HuH-7.5 (cell line): ENCODE measurements at places on chromosomes 1 and 21.

GRCh38 chr1:219308367-219308766, 134.7 kb downstream of the LYPLAL1 start:
- no peak for DNase-seq

DNA sequence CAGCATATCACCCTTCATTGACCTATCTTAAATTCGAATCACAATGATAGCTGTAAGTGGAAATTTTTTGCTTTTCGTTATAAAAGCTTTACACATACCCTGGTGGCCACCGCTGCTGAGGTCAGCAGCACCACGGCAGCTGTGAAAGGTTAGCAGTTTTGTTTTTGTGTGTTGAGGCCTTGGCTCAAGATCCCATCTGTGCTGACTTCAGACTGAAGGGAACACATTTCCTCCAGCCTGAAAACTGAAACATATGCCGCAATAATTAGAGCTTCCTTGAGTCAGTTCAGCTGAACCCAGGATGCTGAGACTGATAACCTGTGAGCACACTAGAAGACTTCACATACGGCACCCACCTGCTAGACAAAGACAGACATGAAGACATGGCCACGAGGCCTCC, 103.0 kb downstream of the SMYD3 start:
- DNase-seq, result no peak

DNA sequence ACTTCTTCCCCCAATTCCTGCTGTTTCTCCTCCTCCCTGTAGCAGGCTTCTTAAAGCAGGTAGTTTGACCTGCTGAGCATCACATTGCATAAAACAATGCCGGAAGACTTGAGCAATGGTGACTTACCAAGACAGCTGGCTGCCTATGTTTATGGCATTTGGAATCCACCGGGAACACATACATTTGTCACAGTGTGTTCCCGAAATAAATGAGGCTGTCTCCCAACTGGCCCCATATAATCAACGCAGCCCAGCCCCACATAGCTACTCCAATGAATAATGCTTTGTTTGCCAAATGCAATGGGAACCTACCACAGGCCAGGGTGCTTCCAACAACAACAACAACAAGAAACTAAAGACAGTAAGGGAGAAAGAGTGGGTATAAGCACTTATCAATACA, 186.1 kb upstream of the MAP1LC3C start:
- DNase-seq, result no peak

DNA sequence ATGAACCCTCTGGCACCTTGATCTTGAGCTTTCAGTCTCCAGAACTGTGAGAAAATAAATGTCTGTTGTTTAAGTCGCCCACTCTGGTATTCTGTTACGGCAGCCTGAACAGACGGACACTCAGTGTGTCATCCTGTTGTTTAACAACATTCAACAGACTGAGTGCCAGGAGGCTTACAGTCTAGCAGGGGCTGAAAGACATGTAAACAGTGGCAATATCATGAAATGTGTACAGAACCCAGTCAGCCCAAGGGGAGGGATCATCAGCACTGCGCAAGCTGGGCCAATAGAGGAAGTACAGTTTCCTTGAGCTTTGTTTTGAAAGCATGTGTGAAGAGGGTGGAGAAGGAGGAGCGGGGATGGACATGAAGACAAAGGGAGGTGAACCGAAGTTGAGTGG, 13.6 kb downstream of the DIP2A start:
- no peak for DNase-seq

DNA sequence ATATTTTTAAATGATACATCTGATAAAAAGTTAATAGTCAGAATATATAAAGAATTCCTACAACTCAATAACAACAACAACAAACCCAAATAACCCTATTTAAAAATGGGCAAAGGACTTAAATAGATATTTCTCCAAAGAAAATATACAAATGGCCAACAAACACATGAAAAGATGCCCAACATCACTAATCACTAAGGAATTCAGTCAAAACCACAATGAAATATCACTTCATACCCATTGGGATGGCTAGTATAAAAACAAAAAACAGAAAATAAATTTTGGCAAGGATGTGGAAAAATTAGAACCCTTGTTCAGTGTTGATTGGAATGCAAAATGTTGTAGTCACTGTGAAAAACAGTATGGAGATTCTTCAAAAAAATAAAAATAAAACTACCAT, 184.8 kb upstream of the RAB4A start:
- DNase-seq, result no peak

DNA sequence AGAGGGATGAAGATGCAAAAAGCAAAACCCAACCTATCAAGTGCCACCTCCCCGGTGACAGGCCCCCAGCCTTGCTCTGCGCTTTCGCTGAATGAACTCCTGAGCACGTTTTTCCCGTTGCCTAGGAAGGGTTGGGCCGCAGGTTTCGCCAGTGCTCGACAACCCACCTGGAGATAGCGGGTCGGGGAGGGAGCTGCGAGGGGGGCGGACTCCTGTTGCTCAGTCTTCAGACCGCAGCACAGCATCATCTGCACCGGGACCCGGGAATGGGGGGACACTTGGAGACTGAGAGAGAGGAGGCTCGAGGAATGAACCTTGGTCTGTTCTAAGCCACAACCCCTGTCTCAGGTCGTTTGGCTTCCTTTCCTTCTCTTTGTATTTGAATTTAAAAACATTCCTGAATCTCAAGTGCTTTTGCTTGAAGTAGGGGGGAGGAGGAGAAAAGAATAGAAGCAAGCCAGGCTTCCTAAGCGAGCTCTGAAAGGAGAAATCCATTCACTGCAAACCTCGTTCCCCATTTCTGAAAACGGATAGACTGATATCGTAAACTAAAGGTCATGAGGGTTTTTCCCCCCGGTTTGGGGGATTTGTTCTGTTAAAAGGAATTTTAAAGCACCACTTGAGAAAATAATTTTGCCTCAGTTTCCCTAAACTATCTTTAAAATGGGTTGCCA, 1.2 kb downstream of the AK5 start:
- no peak for DNase-seq

- no peak for DNase-seq
Observed at GRCh38 chr1:5447503-5447960, 544.7 kb downstream of the NPHP4 start.

DNA sequence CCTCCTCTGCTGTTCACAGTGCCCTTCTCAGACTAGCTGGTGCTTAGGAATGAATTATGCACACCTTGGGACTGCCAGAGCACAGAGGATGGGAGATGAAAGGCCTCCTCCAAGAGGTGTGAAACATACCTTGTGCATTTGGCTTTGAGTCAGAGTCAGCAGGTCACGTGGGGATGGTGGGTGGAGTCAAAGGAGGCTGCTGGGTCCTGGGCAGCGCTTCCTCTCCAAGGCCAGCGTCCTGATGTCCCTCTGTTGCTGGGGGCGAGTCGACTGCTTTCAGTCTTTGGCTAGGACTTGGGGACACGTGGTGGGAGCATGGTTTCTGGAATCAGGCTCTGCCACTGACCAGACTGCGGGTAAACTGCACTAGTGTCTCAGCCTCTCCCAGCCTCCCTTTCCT, 91.2 kb downstream of the AJAP1 start:
- DNase-seq, result no peak

DNA sequence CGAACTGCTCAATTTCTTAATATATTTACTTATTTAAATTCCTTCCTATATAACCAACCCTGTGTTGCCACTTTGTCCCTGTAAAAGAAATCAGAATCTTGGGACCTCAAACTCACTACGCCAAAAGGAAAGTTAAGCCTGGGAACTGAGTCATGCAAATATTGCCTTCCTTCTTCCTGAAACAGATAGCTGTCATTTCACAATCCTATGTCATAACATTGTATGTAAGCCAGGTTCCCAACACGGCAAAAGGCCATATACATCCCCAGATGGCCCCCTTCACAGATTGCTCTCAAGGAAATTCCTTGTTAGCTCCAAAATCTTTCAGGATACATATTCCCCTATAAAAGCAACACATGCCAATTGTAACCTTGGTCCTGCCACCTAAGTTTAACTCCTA, 39.7 kb downstream of the C21orf91 start:
- no peak for DNase-seq
